Fibroblast of the aortic adventitia (primary cell): ENCODE measurements at places on chromosomes 6 and 20.

- DNase-seq, result no peak
These were observed 105.0 kb downstream of the OLIG3 start for GRCh38 chr6:137389150-137389704.

GRCh38 chr6:127844529-127844928, 56.3 kb downstream of the THEMIS start:
- DNase-seq, result no peak

- no peak for DNase-seq
These were observed 134.7 kb downstream of the BTBD9 start for GRCh38 chr6:38504996-38505395.

GRCh38 chr6:111739257-111739696, 133.6 kb upstream of the TRAF3IP2 start:
- no peak for DNase-seq

DNA sequence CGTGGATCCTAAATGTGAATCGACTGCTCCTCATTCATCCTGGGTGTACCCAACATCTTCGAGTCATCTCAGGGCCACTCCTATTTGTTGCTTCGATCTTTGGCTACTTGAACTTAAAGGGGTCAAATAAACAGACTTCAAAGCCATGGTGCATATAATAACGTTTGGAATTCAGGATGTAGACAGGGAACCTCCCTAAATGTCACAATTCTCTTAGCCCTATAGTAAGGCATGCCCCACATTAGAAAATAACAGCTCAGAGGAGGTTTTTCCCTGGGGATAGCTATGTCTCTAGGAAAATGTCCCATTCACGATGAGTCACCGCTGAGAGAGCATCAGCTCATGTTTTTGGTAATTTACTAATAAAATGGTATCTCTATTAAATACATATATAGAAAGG, 54.8 kb upstream of the BMP6 start:
- DNase-seq, result peak; percentile 72

GRCh38 chr6:68054756-68055155, 580.3 kb upstream of the ADGRB3 start:
- DNase-seq, result peak; percentile 5

- DNase-seq, result no peak
These were observed 3.9 kb downstream of the RAB44 start for GRCh38 chr6:36701401-36701991.

GRCh38 chr6:35911871-35912653, 8.8 kb downstream of the SRPK1 start:
- peak; percentile 71 for DNase-seq

GRCh38 chr6:113423956-113424355, 433.2 kb upstream of the MARCKS start:
- peak; percentile 56 for DNase-seq
